ENCODE measurements at places on chromosomes 12 and 14.

DNA sequence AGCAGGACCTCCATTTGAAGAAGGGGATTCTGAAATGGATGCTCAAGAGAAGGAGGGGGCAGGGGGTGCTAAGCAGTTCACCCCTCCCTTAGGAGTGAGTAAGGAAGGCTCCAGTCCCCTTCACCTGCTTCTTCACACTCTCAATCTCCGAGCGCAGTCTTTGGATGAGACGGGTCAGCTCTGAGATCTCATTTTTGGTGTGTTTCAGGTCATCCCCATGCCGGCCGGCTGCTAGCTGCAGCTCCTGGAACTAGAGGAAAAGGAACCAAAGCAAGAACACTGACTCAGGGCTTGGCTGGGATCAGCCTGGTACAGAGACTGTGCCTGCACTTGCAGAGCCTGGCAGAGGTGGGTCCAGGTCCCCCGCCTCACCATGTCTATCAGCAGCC is 7.3 kb downstream of the KRT73 start:
- no peak for DNase-seq

GRCh38 chr12:12890543-12891079 is 751 bp upstream of the GPRC5A start:
- peak; percentile 7 for DNase-seq

GRCh38 chr12:116099652-116100432 is 177.7 kb downstream of the MED13L start:
- DNase-seq, result no peak

- DNase-seq, result no peak
These were observed 80.8 kb upstream of the CMKLR1 start for GRCh38 chr12:108419949-108420348.

- DNase-seq, result no peak
These were observed 214.1 kb upstream of the PLEKHG7 start for GRCh38 chr12:92488735-92489134.

DNA sequence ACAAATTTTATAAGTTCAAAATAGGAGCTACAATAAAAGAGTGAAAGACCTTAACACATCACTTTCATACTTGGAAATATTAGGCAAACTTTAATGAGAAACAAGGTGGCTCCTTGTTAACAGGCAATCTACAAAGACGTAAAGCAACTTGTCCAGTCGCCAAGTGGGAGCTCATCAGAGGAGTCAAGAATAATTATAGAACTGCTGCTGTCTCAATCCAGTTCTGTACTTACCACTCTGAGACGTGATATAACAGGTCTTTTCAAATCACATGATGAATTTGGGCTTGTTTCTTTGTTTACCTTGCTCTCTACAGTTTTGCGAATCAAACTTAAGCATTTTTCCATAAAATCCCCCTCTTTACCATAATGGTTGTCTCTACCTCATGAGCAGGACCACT is 3.6 kb downstream of the YBX3 start:
- DNase-seq, result no peak

DNA sequence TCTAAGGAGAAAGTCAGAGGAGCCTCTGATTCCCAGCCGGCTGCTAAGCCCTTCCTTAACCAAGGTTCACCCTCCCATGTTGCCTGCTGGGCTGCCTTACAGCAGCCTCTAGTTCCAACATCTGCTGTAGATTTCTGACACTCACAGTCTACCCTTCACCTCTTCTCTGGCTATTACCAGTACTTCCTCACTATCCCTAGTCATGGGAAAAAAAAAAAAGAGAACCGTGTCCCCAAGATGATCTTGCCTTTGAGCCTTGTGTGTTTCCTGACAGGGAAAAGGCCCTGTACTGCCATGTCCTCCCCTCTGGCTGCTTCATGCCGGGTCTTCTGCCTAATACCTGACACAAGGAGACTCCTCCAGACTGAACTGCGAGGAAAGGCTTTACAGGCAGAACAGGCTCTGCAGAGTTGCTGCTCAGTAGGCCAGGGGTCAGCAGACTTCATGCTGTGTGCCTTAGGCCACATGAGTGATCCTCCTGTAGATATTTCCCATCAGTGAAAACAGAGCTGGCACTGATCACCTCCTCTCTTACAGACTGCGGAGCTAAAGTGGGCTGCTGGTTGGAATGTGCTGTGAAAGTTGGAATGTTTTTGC is 46.8 kb downstream of the PRKCH start:
- DNase-seq, result no peak

GRCh38 chr14:22737052-22737451 is 29.4 kb upstream of the OXA1L start:
- no peak for DNase-seq

DNA sequence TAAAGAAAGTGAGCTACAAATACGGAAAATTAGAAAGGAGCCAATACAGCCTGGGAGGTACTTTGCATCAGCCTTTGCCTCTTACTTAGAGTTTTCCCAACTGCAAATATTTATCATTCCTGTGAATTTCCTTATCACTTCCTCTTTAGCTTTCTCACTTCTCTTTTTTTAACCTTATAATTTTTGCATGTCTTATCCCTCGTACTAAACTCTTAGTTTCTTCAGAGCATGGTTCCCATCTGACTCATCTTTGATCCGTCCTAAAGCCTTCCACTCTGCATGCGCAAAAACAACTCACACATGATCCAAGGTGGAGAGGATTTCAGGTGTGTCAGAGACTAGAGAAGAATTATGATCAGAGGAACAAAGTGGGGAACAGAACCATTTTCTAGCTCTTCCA is 9.6 kb upstream of the SNAPC1 start:
- DNase-seq, result no peak

GRCh38 chr12:106369624-106370346 is 12.2 kb downstream of the POLR3B start:
- DNase-seq, result no peak

- DNase-seq, result no peak
These were observed 15.9 kb downstream of the PYROXD1 start for GRCh38 chr12:21453312-21453852.

DNA sequence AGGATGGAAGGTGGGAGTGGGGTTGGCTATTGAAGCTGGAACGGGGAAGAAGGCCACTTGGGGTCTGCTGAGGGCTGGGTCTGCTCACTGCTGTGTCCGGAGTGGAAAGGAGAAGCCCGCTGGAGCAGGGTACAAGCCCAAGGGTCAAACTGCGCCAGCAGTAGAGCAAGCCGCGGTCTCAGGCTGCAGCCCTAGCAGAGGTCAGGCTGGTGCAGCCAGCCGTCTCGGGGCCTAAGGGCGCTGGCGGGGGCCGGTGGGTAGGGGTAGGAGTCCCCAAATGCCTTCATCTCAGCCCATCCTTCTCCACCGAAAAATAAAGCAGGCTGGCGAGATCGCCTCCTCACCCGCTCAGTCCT is 718 bp upstream of the JDP2 start:
- no peak for DNase-seq

- DNase-seq, result no peak
These were observed 23.3 kb upstream of the AMIGO2 start for GRCh38 chr12:47102845-47103651.

DNA sequence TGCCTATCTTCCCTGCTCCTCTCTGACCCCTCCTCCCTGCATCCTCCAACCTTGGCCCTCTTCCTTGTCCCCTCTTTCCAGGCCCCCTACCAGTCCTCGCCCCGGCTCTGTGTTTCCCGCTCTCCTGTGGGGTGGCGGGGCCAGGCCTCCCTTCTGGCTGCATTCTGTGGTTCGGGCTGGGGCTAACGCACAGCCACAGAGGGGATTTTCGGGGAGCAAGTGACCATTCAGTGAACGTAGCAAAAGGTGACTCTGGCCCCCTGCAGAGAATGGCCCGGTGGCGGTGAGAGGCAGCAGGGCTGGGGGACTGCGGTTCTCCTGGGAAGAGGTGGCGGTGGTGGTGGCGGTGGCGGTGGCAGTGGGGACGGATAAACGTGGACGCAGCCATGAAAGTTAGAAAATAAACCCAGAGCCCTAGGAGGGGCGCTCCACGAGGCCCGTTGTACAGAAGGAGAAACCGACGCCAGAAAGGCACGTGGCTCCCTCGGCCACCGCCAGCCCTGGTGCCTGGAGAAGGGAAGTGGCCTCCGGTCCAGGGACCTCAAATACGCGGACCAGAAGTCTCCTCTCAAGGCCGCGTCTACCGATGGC is 269.6 kb downstream of the ADGRD1 start:
- no peak for DNase-seq

DNA sequence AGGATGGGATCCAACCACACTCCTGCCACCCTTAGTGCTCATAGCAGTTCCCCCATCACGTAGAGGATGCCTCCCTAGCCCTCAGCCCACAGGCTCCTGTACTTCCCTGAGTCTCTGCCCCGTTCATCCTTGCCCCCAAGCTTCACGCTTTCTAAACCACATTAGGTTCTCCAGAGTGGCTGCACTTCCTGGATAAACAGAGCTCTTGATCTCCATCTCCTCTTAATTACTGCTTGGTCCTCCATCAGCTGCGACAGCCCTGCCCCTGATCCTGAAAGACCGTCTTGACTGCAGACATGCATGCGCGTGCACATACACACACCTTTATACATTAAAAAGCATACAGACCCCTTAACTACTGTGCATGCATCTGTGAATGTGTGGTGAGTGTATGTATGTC is 530.0 kb downstream of the BCL11B start:
- no peak for DNase-seq

DNA sequence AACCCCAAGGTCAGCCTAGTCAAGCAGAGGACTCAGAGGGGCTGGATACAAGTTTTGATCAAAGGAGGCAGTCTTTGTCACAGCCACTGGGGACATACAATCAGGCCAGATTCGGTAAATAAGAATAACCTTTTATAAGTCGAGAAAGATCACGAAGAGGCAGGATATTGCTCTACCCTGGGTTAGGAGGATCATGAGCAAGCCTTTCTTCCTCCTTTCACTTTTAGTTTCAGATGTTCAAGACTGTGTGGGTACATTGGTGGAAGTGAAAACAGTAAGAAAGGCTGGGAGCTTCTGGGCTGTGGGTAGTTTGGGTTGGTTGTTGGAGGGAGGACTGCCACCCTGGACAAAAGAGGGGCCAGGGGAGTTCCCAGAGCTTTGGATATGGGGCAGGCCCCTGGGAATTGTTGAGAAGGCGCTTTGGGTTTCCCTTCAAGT is 127.7 kb downstream of the SNAPC1 start:
- peak; percentile 6 for DNase-seq

GRCh38 chr14:94366146-94366915 is 22.1 kb downstream of the SERPINA1 start:
- DNase-seq, result no peak

GRCh38 chr12:54455760-54456469 is 17.5 kb downstream of the GTSF1 start:
- DNase-seq, result no peak

GRCh38 chr12:99005601-99006000 is 360.5 kb downstream of the APAF1 start:
- DNase-seq, result no peak

DNA sequence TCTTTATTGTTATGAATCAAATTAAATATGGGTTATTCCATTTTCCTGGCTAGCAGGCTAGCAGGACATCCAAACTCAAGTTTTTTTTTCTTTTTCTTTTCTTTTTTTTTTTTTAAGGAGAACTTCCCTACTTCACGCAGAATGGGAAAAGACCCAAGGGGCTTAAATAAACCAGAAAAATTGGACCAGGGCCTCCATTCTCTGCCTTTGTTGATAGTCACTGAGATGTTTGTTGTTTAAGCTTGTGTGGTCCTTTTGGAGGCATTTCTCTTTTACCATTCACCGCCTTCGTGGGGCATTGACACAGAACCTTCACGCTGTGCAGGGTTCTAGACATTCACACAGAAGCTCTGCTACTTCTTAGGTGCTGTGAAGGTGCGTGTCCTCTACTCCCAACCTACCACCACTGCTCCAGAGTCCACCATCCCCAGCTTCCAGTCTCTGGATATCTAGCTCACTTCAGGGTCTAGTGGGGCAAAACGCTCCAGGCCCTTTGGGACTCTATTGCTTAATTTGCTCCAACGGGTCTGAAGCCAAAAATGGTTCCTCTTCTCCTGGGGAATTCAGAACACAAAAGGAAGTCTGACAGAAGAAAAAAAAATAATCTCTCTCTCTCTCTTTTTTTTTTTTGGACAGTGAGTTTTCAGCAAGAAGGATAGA is 301.3 kb downstream of the AEBP2 start:
- DNase-seq, result no peak

- DNase-seq, result no peak
These were observed 620 bp downstream of the PGAM5 start for GRCh38 chr12:132711080-132711843.

GRCh38 chr14:38751459-38751858 is 351.6 kb downstream of the SEC23A start:
- DNase-seq, result no peak

DNA sequence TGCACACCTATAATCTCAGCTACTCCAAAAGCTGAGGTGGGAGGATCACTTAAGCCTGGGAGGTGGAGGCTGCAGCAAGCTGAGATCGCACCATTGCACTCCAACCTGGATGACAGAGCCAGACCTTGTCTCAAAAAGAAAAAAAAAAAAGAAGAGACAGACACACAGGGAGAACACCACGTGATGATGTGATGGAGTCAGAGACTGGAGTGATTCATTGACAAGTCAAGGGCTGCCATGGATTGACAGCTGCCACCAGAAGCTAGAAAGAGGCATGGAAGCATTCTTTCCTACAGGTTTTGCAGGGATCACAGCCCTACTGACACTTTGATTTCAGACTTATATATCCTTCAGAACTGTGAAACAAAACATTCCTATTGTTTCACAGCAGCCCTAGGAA is 3.5 kb upstream of the HCFC2 start:
- no peak for DNase-seq

- DNase-seq, result no peak
These were observed 30.7 kb downstream of the FRMD6 start for GRCh38 chr14:51682411-51682810.

- no peak for DNase-seq
These were observed 164.3 kb downstream of the GXYLT1 start for GRCh38 chr12:41980390-41980789.

GRCh38 chr12:122125452-122126341 is 47.1 kb downstream of the MLXIP start:
- DNase-seq, result no peak

- DNase-seq, result no peak
These were observed 6.5 kb downstream of the SLC22A17 start for GRCh38 chr14:23345987-23346692.

- no peak for DNase-seq
These were observed 150.3 kb downstream of the DAD1 start for GRCh38 chr14:22438742-22439141.

DNA sequence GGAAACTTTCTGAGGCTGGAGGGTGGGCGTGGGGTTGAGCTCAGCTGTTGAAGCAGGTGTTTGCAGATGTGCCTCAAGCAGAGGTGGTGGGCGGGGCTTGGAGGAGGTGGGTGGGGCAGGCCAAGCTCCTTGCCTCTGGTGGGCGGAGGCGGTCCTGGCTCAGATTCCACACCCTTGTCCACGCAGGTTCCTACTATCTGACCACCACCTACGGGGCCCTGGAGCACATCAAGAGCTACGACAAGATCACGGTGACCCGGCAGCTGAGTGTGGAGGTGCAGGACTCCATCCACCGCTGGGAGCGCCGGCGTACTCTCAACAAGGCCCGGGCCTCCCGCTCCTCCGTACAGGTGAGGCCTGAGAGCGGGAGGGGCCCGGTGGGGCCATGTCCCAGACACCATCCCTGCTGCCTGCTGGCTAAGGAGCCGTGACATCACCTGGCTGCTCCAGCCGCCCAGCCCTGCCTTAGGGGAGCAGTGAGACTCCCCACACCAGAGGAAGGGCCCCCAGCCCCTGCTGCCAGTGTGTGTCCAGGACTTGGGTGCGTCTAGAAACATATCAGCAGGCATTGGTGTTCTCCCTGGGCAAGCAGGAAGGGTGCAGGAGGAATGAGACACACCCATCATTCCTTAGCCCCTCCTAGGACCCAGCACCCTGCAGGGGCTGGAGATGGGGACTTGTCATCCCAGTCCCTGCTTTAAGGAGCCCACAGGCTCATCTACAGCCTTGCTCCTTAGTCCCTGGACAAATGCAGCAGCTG is 63.4 kb downstream of the LGMN start:
- DNase-seq, result no peak
